Motor neuron (in vitro differentiated cells): ENCODE measurements at places on chromosomes 13 and 19. TPM values are rescaled to one million over a fixed set of nuclear protein-coding genes. Genes with fewer than 3 reads are reported as not detected.
A peak's percentile ranks its signal among the peaks of the same experiment; 100 is the strongest.

- no peak for ATAC-seq
Measured at GRCh38 chr19:18672606-18673337, 10.7 kb upstream of the CRTC1 start.

DNA sequence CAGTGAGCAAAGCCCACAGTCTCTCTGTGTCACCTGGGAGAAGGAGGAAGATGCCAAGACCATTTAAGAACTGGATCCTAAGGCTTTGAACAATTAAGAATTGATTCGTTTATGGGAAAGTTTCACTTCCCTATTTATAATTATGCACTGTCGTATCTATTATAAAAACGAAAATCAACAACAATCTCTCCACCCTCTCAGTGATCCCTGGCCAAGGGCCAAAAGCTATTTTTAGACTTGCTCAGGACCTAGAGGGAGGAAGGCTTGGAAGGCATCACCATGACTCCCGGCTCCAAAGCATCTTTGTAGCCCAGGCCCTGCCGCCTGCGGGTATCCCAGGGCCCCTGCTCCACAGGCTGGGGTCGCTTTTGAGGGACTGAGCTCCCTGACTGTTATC is 1.3 kb downstream of the RHPN2 start:
- no peak for ATAC-seq

- no peak for ATAC-seq
Measured at GRCh38 chr19:52198678-52199077, 8.8 kb downstream of the PPP2R1A start.

KLK14 gene
- total RNA-seq: 0.43 and 1.2 TPM in 2 replicates

DNA sequence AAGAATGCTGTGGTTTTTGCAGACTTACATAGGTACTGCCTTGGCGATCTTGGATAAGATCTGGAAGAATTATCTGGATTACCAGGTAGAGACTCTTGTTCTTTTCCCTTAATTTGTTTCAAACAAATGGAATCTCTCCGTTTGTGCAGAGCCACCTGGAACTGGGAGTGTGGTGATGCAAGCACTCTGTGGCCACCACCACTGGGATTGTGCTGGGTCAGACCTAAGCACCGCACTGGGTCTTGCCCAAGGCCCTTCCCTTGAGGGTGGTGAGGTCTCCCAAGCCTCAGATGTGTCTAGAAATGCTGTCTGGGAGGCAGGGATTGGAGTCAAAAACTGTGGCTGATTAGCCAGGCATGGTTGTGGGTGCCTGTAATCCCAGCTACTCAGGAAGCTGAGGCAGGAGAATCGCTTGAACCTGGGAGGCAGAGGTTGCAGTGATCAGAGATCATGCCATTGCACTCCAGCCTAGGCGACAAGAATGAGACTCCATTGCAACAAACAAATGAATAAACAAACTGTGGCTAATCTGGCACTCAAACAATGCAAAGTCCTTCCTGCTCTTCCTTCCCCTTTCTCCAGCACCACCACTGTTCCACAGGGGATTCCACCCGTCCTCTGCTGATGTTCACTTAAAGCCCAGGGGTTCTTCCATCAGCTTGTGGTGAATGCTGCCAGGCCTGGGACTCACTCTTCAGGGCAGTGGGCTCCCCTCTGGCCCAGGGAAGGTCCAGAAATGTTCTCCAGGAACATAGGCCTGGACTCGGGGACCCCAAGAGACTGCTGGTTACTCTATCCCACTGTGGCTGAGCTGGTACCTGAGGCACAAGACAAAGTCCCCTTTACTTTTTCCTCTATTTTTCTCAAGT is 10.8 kb upstream of the CEACAM1 start:
- no peak for ATAC-seq

DNA sequence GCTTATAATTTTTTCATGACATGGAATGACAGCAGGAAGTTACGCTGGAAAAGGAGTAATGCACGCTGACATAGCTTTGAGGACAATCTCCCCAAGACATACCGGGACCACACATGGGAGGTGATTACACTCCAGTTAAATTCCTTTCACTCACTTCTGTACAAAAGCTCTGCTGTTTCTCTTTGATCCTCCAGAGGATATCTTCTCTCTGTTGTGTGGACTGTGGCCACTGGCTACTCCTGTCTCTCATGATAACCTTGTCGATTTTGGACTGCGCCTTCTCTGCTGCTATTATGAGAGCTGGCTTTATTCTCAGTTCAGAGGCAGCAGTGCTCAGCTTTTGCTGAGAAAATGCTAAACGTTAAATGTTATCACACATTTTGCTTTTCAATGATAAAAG is 464.6 kb downstream of the FGF9 start:
- ATAC-seq: no peak

PRTN3 gene
- 0.31 and 0.54 TPM in 2 replicates for total RNA-seq

DNA sequence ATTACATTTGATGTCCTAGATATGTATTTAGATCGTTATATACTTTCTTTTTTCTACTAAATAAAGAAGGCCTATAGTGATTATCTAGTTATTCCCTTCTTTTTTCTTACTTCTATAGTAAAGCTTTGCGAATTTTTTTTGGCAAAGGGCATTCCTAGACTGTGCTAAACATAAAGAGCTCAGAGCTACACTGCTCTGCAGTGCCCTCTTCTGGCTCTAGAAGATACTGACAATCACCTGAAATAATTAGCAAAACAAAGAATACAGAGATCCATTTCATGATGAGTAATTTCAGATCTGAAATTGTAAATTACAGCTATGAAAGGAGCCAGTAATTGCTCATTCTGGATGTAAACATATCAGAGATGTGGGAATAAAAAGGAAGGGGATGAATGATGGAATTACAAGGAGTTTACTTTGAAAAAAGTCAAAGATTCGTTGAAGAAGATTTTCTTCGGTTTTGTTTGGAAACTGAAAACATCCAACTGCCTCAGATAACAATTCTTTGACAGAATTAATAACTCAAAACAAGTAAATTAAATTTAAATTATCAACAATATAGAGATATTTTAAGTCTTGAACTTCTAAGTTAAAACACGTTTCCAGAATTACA is 288.5 kb downstream of the NALCN start:
- ATAC-seq: peak; percentile 71

- ATAC-seq: no peak
Measured at GRCh38 chr19:30671622-30672051, 299.5 kb downstream of the ZNF536 start.

IGSF23 gene
- total RNA-seq: 0.72 and 1.2 TPM in 2 replicates

DNA sequence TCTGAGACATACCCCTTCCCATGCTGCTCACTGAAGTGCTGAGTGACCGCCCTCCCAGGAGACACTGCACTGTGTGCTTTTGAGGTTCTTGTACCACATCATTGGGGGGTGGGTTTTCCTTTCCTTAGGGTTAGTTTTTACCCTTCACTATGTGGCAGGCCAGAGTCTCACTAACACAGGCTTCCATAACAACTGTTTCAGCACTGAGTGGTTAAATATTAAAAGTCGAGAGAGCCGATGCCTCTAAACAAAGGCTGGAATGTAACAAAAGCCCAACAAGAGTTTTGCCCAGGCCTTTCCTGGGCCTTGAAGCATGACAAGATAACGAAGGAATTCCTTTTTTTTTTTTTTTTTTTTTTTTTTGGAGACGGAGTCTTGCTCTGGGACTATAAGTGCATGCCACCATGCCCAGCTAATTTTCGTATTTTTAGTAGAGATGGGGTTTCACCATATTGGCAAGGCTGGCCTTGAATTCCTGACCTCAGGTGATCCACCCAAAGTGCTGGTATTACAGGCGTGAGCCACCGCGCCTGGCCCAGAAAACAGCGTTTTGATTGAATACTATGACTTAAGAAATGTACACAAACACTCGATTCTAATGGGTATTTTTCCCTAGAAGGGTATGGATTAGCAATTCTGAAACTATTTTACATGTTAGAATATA is 46.5 kb downstream of the ZNF823 start:
- no peak for ATAC-seq

DNA sequence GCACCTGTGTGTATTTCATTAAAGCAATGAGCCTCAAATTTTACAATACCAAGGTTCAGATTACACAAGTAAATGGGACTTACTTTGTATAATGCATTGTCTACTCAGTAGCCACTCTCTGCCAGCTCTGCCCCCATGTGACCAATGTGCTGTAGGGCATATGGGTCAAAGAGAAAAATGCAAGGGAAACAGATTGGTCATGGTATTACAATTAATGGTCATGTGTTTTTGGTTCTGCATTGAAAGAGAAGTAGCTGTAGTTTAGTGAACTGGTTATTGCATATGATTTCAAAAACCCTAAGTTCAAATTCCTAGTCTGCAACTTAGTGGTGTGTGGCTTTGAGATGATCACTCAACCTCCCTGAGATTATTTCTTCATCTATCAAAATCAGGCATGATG is 545.4 kb downstream of the SUCLA2 start:
- no peak for ATAC-seq

- no peak for ATAC-seq
Measured at GRCh38 chr13:94682229-94682628, 30.1 kb downstream of the SOX21 start.

LMTK3 gene
- 14.4 and 17.5 TPM in 2 replicates for total RNA-seq

- no peak for ATAC-seq
Measured at GRCh38 chr13:60152114-60152513, 11.6 kb downstream of the DIAPH3 start.

ZNF808 gene
- 18.7 and 19.7 TPM in 2 replicates for total RNA-seq

- ATAC-seq: no peak
Measured at GRCh38 chr13:94860981-94861407, 148.6 kb upstream of the SOX21 start.

DNA sequence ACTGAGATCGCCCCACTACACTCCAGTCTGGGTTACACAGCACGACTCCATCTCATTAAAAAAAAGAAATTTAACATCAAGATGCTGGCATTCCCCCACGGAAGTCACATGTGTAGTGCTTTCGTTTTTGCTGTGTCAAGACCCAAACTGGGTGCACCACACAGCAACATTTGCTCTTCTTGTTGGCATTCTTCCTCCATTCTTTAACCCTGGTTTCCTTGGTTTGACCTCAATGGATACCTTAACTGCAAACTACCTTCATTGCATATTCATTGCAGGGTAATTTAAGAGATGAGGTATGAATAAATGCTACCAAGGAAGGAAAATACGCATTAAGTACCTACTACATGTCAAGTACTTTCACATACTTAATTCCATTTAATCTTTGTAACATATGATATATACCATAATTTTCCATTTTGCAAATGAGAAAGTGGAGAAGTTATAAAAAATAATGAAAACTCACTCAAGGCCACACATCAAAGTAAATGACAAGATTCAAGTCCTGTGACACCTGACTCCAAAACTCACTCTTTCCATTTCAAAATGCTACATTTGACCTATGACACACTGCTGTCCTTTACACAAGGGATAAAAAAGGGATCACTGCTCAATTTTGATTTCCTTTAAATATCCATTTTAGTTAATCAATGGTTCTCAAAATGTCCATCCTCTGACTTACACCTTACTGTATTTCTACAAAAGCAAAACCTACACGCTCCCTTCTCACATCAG is 59.2 kb downstream of the STK24 start:
- ATAC-seq: no peak

LYPD5 gene
- 0.21 and 0.36 TPM in 2 replicates for total RNA-seq
